ENCODE measurements at places on chromosomes 6 and 20.

GRCh38 chr6:117637770-117638169 lies 35.5 kb upstream of the GOPC start:
- DNase-seq = no peak

GRCh38 chr20:1802385-1803060 lies 92.7 kb upstream of the SIRPA start:
- peak; percentile 95 for DNase-seq

DNA sequence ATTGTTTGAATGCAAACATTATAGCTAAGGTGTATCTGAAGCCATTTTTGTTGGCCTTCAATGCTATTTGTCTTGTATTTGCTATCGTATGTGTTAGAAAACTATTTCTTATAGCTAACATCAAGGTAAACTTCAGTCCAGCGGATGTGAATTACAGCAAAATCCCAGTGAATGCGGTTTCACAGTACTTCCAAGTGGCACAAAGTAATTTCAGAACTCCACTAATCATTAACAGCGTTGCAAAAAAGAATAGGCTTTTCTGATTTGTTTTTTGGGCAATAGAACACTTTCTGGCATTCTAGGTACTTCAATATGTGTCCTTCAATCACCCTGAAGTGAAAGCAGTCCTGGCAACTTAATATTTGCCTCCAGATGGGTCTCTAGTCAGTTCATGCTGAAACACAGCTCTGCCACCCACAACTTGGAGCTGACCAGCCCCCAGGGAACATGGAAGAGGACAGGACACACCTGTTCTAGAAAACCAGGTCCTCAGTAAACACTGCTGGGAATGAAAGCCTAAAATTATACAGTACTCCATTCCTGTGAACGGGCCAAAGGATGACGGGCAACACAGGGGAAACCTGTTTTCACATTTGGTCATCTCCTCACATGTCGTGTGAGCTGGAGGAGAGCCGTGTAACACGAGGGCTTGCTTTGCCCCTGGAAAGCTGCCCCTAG lies 9.7 kb upstream of the MRPS10 start:
- no peak for DNase-seq

GRCh38 chr20:17965042-17965697 lies 3.4 kb downstream of the SNX5 start:
- peak; percentile 80 for DNase-seq

- no peak for DNase-seq
Measured at GRCh38 chr6:127914240-127914639, 13.4 kb upstream of the THEMIS start.

GRCh38 chr6:301526-301925 lies 9.2 kb downstream of the DUSP22 start:
- DNase-seq = no peak

- peak; percentile 87 for DNase-seq
Measured at GRCh38 chr20:46004889-46005473, 3.7 kb upstream of the MMP9 start.

- DNase-seq = no peak
Measured at GRCh38 chr20:6812530-6812929, 45.0 kb downstream of the BMP2 start.

DNA sequence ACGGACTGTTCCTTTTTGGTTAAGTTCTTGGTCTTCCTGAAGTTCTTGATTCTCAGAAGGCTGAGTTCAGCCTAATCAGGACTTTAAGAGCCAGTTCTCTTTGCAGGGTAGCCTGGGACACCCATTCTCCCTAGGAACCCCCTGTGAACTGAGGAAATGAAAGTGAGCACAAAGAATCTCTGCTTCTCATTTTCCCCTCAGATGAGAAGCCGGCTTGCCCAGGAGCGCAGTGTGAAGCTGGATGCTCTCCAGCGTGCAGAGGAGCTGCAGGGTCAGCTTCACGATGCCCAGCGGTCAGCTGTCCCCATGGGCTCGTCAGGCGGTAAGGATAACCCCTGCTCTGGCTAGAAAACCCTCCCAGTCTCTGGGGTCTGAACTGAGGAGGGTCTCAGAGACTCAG lies 34.0 kb downstream of the CD164 start:
- no peak for DNase-seq

GRCh38 chr6:54291146-54291545 lies 17.1 kb upstream of the TINAG start:
- no peak for DNase-seq

DNA sequence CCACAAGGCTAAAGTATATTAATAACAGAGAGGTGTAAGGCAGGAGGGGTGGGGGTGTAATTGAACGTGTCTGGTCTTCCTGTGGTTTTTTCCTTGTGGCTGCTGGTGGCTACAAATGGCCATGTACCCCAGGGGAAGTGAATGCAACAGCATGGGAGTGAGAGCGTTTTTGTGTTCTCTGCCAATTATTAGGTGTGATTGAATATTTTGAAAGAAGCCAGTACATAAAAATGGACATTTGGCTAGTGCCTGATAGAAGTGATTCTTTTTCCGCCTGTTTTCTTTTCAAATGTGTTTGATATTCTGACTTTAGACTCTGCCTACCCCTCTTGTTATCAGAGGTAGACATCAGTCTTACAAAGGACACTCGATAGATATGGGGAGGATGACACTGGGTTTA lies 141.3 kb downstream of the PRL start:
- DNase-seq = no peak

DNA sequence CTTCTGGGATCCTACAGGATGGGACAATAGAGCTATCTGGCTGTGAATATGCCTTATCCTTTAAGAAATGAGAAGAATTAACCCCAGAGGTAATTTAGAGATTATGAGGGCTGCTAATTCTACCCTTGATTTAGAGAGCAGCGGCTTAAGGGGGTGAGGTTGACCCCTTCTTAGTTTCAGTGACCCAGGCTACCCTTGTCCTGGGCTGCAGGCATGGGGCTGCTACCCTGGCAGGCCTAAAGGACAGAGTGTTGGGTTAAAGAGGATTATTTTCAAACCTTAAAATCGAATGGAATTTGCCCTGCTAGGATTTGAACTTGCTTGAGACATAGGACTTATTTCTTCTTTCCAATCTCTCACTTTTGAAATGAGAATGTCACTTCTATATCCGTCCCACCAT lies 1343.4 kb downstream of the HACE1 start:
- no peak for DNase-seq

- DNase-seq = no peak
Measured at GRCh38 chr6:169173532-169174268, 79.9 kb downstream of the THBS2 start.

GRCh38 chr20:23368316-23369071 lies 6.5 kb downstream of the GZF1 start:
- DNase-seq = no peak

- DNase-seq = no peak
Measured at GRCh38 chr20:39568109-39568508, 606.0 kb downstream of the DHX35 start.

- no peak for DNase-seq
Measured at GRCh38 chr6:79742030-79742429, 110.9 kb downstream of the SH3BGRL2 start.

DNA sequence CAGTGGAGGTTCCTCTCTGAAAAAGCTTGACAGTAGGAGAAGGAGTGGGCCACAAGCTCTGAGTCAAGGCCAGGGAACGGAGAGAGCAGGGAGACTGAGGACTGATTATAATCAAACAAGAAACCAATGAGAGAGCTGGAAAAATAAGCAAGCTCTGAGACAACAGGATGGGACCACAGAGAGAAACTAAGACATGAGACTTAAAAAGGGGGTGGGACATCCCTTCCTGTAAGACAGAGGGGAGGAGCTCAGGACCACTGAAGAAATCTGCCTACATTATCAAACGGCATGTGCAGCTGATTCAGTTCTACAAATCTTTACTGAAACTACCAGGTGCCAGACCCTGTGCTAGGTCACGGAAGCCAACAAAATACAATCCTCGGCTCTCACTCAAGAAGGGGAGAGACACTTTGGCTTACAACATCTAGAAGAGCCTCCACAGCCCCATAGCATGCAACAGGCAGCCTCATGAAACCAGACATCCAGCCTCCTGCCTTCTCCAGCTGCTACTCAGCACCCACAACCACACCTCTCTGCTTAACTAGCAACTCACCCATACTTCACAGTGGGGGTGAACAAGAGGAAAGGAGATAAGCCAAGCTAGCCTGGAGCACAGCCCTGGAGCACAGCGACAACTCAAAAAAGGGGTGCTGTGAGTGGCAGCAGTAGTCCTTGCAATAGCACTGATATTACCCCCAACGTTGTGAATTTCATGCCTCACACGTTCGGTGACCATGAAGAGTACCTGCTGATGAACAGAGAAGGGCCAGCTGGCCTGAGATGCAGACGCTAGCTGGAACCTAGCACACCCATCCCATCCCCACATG lies 39.1 kb upstream of the ANKRD60 start:
- no peak for DNase-seq

DNA sequence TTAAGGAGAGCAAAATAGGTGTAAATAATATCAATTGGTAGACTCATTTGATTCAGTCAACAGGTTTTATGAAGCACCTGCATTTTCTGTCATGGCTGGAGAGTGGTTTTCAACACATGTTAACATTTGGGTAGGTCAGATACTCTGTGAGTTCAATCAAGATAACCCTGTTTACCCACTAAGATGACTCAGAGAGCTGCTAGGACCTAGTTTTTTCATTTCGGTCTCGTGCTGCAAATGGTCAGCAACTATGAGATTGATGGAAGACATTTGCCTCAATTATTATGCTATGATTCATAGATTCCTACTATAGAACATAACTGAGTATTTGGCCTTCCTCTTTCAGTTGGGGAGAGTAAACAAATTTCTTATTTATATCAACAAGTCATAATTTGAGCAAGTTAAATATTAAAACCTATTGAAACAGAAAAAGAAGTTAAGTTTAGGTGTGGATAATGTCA lies 391.4 kb upstream of the CITED2 start:
- DNase-seq = no peak

DNA sequence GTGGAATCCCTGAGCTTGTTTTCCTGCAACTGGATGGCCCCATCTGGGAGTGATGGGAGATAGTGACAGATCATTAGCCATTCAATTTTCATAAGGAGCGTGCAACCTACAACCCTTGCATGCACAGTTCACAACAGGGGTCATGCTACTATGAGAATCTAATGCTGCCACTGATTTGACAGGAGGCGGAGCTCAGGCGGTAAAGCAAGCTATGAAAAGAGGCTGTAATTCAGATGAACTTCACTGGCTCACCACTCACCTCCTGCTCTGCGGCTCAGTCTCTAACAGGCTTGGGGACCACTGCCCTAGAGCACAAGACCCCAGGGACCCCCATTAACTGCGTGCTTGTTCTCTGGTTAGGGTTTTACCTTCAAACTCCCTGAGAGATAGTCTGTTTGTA lies 12.4 kb upstream of the TREML4 start:
- no peak for DNase-seq

DNA sequence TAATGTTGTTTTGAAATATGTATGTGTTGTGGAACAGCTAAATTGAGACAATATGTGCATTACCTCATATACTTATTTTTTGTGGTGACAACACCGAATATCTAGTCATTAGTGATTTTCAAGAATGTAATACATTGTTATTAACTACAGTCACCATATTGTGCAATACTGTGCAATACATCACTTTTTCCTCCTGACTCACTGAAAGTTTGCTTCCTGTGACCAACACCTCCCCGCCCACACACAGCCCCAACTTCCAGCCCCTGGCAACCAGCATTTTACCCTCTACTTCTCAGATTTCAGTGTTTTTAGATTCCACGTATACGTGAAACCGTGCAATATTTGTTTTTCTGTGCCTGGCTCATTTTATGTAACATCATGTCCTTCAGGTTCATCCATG lies 627.9 kb downstream of the PRKN start:
- DNase-seq = no peak

- peak; percentile 47 for DNase-seq
Measured at GRCh38 chr20:44770484-44771171, 25.0 kb downstream of the KCNK15 start.

DNA sequence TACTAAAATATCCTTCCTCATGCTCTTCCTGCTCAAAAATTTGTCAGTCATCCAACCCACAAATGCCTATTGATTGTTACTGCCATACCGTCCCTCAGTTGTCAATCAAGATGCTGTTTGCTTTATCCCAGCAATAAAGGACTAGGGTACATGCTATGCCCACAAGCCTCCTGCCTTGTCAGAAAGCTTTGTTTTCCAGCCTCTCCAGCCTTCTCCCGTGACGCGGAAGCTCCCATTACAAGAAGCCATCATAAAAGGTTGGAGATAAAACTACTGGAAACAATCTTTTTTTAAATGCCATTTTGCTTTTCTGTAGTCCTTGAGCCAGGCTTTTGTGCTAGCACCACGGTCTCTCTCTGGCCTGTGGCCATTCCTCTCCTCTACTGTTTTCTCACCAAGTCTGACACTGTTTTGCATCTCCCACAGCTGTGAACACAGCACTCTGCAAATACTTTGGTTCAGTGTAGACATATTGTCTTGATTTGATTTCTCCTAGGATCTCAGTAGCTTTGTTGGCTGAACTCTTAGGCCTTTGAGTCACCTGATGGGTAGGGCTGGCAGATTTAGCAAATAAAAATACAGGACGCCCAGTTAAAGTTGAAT lies 495.7 kb upstream of the JARID2 start:
- no peak for DNase-seq

DNA sequence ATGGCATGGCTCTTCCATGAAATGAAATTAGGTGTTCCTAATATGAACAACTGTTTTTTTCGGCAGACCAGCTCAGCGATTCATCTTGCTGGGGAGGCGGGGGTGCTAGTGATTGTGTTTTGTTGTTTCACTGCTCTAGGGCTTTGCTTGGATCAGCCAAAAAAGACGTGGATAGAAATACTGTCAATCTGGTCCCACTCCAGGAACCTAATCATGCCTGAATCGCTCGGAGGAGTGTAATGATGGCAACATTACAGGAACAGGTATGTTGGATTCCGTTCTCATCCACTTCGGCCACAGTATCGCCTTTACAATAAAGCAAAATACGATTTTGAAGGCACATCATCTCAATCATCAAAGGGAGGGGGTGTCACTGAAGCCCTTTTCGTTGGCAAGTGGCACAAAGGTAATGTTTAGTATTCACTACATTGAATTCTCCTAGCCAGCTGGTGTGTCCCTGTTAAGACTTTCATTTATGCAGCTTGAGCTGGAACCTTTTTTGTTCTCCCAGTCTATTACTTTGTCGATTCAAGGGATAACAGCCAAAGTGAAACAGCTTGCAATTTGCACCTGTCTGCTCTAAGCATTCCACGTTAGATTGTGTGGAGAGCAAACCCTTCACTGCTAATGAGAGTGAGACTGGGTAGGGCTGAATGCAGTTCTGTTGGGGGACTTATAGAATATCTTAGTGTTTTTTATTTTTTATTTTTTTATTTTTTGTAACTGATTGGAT lies 477.7 kb downstream of the TFAP2A start:
- no peak for DNase-seq

DNA sequence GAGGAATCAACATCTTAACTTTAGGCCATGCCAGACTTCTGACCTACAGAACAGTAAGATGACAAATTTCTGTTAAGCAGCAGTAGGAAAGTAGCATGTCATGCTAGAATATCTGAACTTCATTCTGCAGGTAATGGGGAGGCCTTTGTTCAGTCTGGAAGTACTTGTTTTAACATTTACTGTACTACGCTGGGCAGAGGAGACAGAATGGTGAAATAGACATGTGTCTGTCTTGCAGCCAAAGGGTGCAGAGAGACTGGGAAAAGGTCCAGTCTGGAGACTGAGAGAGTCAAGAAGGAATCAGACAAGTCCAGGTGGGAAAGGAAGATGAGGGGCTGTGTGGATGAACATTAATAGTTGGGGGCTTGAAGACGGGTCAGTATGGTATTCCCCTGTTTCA lies 17.5 kb upstream of the ZBTB2 start:
- DNase-seq = no peak

GRCh38 chr6:1324936-1325335 lies 13.0 kb downstream of the FOXQ1 start:
- no peak for DNase-seq

Data from spleen (tissue), 13 donors.